Ascending aorta (tissue), 2 donors: ENCODE measurements at places on chromosomes 7 and 10.

GRCh38 chr10:132455441-132455971 is 58.5 kb downstream of the PWWP2B start:
- no peaks in the 10 kb centered on the region for H3K36me3 ChIP-seq
- no peak overlapping the region for H3K27ac ChIP-seq
- no peaks in the 10 kb centered on the region for H3K27me3 ChIP-seq
- no peak overlapping the region for H3K4me3 ChIP-seq

DNA sequence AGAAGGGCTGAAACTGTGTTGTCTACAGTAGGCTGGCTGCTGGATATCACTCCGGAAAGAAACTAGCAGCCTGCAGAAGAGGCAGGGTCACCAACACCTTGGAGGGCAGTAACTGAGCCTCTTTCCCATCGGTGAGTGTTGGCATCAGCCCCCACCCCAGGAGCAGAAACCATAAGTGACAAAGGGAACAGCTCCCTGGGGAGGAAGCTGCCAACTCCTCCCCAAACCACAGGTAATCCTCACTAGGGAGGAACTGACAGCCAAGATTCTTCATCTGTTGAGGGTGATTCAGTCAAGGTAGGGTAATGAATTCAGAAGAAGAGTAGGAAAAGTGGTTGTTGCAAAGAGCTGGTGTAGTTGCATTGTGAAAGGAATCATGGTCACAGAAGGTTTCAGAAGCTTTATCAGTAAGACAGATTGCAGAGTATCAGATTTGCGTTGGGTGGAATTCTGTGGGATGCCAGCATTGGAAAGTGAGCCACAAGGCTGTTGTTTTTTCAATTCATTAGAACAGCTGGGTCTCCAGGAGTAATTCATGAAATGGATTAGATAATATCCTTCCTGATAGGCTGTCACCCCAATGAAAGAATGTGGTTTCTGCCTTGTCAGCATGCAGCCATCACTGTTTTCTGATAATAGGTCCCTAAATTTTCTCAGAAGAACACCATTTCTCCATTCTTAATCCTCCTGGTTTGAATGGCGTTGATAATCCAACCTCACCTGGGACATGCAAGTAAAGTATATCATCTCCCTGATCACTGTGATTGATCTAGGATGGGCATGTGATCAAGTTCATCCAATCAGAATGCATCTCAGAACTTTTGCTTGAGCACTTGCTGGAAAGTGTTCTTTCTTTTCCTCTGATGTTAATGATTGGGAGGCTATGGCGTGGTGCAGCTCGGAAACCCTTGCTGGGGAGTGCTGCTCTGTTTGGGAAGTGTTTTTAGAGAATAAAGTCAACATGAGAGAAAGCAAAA is 75.0 kb upstream of the CTBP2 start:
- no peak overlapping the region for H3K27ac ChIP-seq
- H3K27me3 ChIP-seq: no peaks in the 10 kb centered on the region
- H3K4me1 ChIP-seq: no peaks in the 10 kb centered on the region
- no peak for DNase-seq
- no peak overlapping the region for H3K4me3 ChIP-seq
- H3K36me3 ChIP-seq: no peaks in the 10 kb centered on the region

- H3K36me3 ChIP-seq: no peaks in the 10 kb centered on the region
- no peaks in the 10 kb centered on the region for H3K4me1 ChIP-seq
- no peak overlapping the region for H3K4me3 ChIP-seq
- no peaks in the 10 kb centered on the region for H3K27me3 ChIP-seq
These were observed 135.3 kb upstream of the FAM3C start for GRCh38 chr7:121531175-121532070.

DNA sequence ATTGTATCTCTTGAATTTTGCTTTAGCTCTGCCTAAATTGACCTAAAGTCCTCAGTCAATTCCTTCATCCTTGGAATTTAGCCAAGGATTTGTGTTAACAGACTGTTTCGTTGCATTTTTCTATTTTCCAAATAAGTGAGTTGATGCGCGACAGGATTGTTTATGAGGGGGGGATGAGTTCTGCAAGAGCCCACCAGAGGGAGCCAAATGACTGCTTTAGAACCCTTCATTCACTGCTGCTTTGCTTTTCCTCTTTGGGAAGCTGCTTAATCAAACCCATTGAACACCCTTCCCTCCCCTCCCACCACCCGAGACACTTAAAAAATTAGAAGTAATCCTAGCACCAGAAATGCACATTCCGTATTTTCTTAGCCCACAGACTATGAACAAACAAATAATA is 33.7 kb upstream of the PTF1A start:
- no peaks in the 10 kb centered on the region for H3K27me3 ChIP-seq
- no peak overlapping the region for H3K4me3 ChIP-seq
- no peaks in the 10 kb centered on the region for H3K36me3 ChIP-seq
- H3K27ac ChIP-seq: no peak overlapping the region
- no peaks in the 10 kb centered on the region for H3K4me1 ChIP-seq

DNA sequence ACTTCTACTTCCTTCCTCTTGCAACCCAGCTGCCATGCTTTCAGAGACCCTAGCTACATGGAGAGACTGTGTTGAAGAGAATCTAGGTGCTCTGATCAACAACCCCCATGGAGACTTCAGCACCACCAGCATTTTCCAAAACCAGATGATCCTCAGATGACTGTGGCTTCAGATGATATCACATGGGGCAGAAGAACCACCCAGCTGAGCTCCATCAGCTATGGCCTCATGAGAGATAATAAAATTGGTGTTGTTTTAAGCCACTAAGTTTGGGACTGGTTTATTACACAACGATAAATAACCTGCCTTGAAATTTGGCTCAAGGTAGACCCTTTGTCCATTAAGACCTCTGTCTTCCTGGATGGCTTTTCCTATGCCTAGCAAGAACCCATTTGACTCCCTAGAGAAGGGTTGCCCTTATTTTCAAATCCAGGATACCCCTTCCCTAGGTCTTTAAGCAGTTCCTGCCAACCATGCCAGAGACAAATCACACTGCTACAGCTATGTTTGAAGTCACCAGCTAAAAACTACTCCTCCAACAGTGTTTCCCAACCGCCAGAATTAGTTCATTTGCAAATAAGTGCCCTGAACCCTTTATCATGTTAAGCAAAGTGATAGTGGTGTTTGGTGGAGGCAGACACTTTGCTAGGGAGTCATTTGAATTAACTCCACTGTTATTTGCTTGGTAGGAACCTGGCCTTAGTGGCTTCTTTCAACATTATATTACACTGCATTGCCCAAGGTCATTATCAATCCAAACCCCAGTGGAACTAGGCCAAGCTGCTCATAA is 136.9 kb upstream of the PALS2 start:
- H3K4me1 ChIP-seq: no peaks in the 10 kb centered on the region
- no peaks in the 10 kb centered on the region for H3K36me3 ChIP-seq
- no peak overlapping the region for H3K4me3 ChIP-seq
- DNase-seq: no peak
- no peak overlapping the region for H3K27ac ChIP-seq

- H3K27ac ChIP-seq: no peak overlapping the region
- DNase-seq: no peak
- no peaks in the 10 kb centered on the region for H3K27me3 ChIP-seq
- H3K36me3 ChIP-seq: no peaks in the 10 kb centered on the region
These were observed 67.7 kb downstream of the ELAPOR2 start for GRCh38 chr7:86991771-86992191.

GRCh38 chr7:4072161-4072925 is 609.8 kb upstream of the FOXK1 start:
- no peaks in the 10 kb centered on the region for H3K27me3 ChIP-seq
- H3K4me1 ChIP-seq: no peaks in the 10 kb centered on the region
- no peak overlapping the region for H3K27ac ChIP-seq
- no peak overlapping the region for H3K4me3 ChIP-seq

DNA sequence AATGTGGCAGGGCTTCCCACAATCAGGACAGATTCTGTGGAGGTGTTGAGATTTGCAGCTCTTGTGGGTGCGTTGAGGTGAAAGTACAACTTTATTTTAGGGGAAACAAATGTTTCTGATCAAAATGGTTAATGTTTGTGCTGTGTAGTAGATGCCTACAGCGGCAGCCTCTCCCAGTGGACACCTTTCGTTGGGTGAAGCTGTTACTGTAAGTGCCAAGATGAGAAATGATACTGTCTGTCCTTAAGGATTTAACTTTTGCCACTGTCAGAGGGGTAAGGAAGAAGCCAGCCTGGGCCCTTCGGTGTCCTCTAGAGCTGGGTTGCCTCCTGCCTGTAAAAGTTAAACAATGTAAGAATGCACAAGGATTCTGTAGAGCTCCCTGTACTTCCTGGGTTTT is 27.9 kb downstream of the DOCK1 start:
- no peaks in the 10 kb centered on the region for H3K27me3 ChIP-seq
- DNase-seq: no peak
- H3K4me1 ChIP-seq: peaks cover 4% of the 10 kb centered on the region
- H3K27ac ChIP-seq: no peak overlapping the region

DNA sequence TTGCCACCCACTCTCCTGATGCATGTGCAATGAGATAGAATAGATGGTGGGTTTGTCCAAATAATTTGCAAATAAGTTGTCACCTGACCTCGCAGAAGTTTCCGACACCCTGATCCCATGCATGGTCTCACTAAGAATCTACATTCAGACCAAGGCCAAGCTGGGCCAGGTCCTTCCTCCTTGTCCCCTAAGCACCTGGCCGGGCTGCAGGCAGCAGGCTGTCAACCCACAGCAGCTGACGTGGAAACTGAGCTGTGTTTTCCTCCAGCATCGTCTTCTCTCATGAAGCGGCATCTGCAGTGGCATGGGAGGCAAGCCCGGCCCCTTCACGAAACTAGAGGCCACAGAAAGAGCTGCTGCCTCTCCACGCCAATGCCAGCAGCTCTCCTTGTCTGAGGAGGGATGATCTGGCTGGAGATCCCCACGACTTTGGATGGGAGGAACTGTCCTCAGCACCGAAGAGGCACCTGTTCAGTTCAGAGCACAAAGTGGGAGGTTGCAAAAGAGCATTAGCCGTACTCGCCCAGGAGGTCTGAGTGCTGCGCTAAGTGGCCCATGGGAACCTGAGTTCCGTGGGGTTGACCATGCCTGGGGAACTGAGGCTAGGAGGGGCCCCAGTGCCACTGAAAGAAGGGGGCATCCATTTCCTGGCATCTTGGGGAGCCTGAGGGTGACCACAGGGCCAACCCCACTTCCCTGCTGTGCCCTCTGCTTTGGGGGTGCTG is 110.5 kb upstream of the INSIG1 start:
- H3K4me1 ChIP-seq: no peaks in the 10 kb centered on the region
- DNase-seq: no peak
- no peak overlapping the region for H3K27ac ChIP-seq
- no peaks in the 10 kb centered on the region for H3K27me3 ChIP-seq

DNA sequence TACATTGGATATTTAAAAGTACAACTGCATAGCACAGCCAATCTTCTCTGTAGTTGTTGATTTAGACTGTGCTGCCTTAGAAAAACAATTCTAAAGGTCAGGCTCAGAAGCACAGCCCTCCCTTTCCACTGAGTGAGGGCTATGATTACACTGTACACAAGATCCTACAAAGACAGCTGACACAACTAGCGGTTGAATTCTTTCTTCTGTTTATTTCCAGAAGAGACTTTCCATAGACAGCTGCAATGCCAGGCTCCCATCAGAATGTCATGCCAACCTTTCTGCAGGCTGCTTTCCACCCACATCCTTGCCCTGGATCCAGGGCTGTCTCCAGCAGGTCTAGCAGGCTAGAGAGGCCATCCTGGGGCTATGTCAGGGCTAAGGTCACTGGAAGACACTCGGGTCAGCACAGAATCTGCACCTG is 39.3 kb downstream of the FAM13C start:
- no peaks in the 10 kb centered on the region for H3K36me3 ChIP-seq
- H3K4me3 ChIP-seq: no peak overlapping the region
- H3K27me3 ChIP-seq: no peaks in the 10 kb centered on the region
- peaks cover 4% of the 10 kb centered on the region for H3K4me1 ChIP-seq
- peak overlapping the region; percentile 7 for H3K27ac ChIP-seq
- no peak for DNase-seq

DNA sequence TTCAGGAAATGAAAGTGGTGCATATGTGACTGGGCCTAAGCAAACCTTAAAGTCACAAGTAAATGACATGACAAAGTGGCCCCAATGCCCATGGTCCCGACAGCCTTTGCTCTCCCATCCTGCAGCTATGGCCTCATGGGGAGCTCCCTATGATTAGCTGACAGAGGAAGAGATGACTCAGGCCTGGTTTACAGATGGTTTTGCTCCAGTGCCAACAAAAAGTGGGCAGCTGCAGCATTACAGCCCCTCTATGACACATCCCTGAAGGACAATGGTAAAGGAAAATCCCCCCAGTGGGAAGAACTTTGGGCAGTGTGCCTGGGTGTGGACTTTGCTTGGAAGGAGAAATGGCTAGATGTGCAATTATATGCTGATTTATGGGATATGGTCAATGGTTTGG is 105.1 kb upstream of the ADCY1 start:
- no peak for DNase-seq
- no peaks in the 10 kb centered on the region for H3K36me3 ChIP-seq
- H3K4me3 ChIP-seq: no peak overlapping the region

DNA sequence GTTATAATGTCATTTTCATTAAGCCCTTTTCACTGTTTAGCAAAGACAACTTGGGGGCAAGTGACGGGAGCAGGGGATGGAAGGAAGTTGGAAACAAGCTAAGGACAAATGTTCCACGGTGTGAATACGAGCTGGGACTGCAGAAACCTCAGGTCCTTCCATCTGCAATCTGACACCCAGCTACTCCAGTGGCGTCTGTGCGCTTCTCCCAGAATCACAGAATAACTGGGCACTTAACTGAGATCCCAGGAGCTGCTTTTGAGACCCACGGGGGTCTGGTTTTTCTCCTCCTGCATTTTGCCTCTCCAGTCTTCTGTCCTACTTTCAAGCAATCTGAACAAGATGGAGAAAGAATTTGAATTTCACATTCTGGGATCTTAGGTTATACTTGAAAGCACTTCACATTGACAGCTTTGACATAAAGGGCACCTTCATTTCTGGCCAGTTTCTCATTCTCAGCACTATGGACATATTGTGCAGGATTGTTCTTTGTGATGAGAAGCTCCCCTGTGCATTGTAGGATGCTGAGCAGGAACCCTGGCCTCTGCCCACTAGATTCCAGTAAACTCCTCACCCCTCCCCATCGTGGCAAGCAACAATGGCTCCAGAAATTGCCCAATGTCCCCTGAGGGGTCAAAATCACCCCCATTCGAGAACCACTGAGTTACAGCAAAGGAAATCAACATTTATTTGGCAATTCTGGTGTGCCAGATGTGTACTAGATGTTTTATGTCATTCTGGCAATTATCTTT is 194.1 kb downstream of the CACNB2 start:
- no peak for DNase-seq
- H3K4me1 ChIP-seq: peaks cover 7% of the 10 kb centered on the region
- peak overlapping the region; percentile 32 for H3K4me3 ChIP-seq

- no peaks in the 10 kb centered on the region for H3K27me3 ChIP-seq
- no peak overlapping the region for H3K27ac ChIP-seq
- H3K36me3 ChIP-seq: no peaks in the 10 kb centered on the region
- H3K4me1 ChIP-seq: no peaks in the 10 kb centered on the region
These were observed 54.0 kb upstream of the NMT2 start for GRCh38 chr10:15222511-15222910.

GRCh38 chr10:61219696-61220095 is 233.5 kb downstream of the TMEM26 start:
- H3K27ac ChIP-seq: no peak overlapping the region
- no peaks in the 10 kb centered on the region for H3K27me3 ChIP-seq
- no peak overlapping the region for H3K4me3 ChIP-seq
- DNase-seq: no peak
- H3K4me1 ChIP-seq: no peaks in the 10 kb centered on the region
- H3K36me3 ChIP-seq: no peaks in the 10 kb centered on the region

GRCh38 chr7:22894546-22894945 is 71.9 kb upstream of the TOMM7 start:
- H3K27ac ChIP-seq: no peak overlapping the region
- no peak for DNase-seq
- no peaks in the 10 kb centered on the region for H3K4me1 ChIP-seq
- no peaks in the 10 kb centered on the region for H3K36me3 ChIP-seq
- no peaks in the 10 kb centered on the region for H3K27me3 ChIP-seq
- H3K4me3 ChIP-seq: no peak overlapping the region
